WTC11 (cell line): ENCODE measurements at places on chromosomes 11 and 22. TPM values are rescaled to one million over a fixed set of nuclear protein-coding genes. Genes with fewer than 3 reads are reported as not detected.

The SYT13 gene
- 10.8 to 15.1 TPM (median 12.0 TPM) in 3 replicates for total RNA-seq

The C22orf31 gene
- not detected in 3 replicates for total RNA-seq

The GATD1 gene
- 81.9 to 87.6 TPM (median 87.5 TPM) in 3 replicates for total RNA-seq

The OR11H1 gene
- total RNA-seq: not detected in 3 replicates

The SLCO2B1 gene
- 0.57 to 0.92 TPM (median 0.60 TPM) in 3 replicates for total RNA-seq

The NEFH gene
- 2.6 to 3.7 TPM (median 3.7 TPM) in 3 replicates for total RNA-seq

The TENM4 gene
- total RNA-seq: 17.2 to 25.0 TPM (median 18.1 TPM) in 3 replicates

The PIK3IP1 gene
- 1.6 to 2.1 TPM (median 2.0 TPM) in 3 replicates for total RNA-seq

The CXCR5 gene
- total RNA-seq: 0.07 TPM in 1 of 3 replicates, not detected in the others

The DTX4 gene
- total RNA-seq: 12.3 to 15.5 TPM (median 12.8 TPM) in 3 replicates

The ACER3 gene
- 12.3 to 13.7 TPM (median 12.8 TPM) in 3 replicates for total RNA-seq

The OR52E1 gene
- total RNA-seq: not detected in 3 replicates

The IL17REL gene
- 0.23 to 0.34 TPM (median 0.24 TPM) in 3 replicates for total RNA-seq

The OR6T1 gene
- total RNA-seq: not detected in 3 replicates

The C11orf16 gene
- 0.11 to 0.42 TPM in 2 of 3 replicates, not detected in the other for total RNA-seq

The YPEL4 gene
- total RNA-seq: 0.15 to 0.30 TPM in 2 of 3 replicates, not detected in the other

The STK33 gene
- total RNA-seq: 13.2 to 16.7 TPM (median 13.3 TPM) in 3 replicates

The BCL2L13 gene
- total RNA-seq: 34.6 to 38.1 TPM (median 36.4 TPM) in 3 replicates

The MUC6 gene
- total RNA-seq: 0.05 to 0.13 TPM (median 0.07 TPM) in 3 replicates

The OR52E8 gene
- not detected in 3 replicates for total RNA-seq

The CRYBA4 gene
- 0.53 to 1.1 TPM (median 0.81 TPM) in 3 replicates for total RNA-seq

The SYT7 gene
- 12.5 to 18.9 TPM (median 18.2 TPM) in 3 replicates for total RNA-seq

The ALDH3B2 gene
- total RNA-seq: 0.13 to 0.30 TPM (median 0.30 TPM) in 3 replicates

The NCF4 gene
- total RNA-seq: not detected in 3 replicates

The NTM gene
- total RNA-seq: 11.5 to 16.4 TPM (median 14.5 TPM) in 3 replicates

The SCGB1C1 gene
- total RNA-seq: not detected in 3 replicates

The SCN4B gene
- total RNA-seq: 3.5 to 4.5 TPM (median 4.4 TPM) in 3 replicates

The TPBGL gene
- total RNA-seq: 0.37 to 0.78 TPM (median 0.60 TPM) in 3 replicates

The SLC7A4 gene
- 0.21 to 0.50 TPM (median 0.37 TPM) in 3 replicates for total RNA-seq

The NAALADL1 gene
- 4.5 to 6.1 TPM (median 5.9 TPM) in 3 replicates for total RNA-seq

The TMPRSS5 gene
- 0.85 to 1.7 TPM (median 1.1 TPM) in 3 replicates for total RNA-seq

The NLRP14 gene
- 0.05 to 0.16 TPM (median 0.07 TPM) in 3 replicates for total RNA-seq

The RASD2 gene
- 2.5 to 3.1 TPM (median 3.0 TPM) in 3 replicates for total RNA-seq

The PGA5 gene
- total RNA-seq: 0.16 to 0.35 TPM (median 0.30 TPM) in 3 replicates

The STIM1 gene
- 17.0 to 18.0 TPM (median 17.4 TPM) in 3 replicates for total RNA-seq

The MPPED2 gene
- 2.4 to 4.0 TPM (median 2.6 TPM) in 3 replicates for total RNA-seq

The ST14 gene
- 27.5 to 33.9 TPM (median 27.8 TPM) in 3 replicates for total RNA-seq

The MYOD1 gene
- not detected in 3 replicates for total RNA-seq

The MYRF gene
- 4.9 to 5.9 TPM (median 5.2 TPM) in 3 replicates for total RNA-seq
